ENCODE measurements at places on chromosomes 1 and 21. TPM values are rescaled to one million over a fixed set of nuclear protein-coding genes. Genes with fewer than 3 reads are reported as not detected.

DNA sequence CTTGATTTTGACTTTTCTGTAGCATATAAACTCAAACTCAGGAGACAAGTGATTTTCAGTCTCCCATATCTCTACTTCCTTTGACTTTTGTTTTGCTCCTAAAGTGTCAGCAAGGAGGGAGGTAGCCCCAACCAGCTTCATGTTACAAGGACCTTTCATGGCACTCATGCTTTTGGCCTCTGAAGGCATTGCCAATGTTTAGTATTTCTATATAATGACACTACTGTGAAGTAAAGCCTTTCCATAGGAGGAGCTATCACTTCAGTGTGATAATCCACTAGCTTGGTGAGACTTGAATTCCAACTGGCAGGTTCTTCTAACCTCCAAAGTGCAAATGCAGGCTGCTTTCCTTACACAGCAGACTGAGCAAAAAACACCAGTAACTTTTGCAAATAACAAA, 14.4 kb downstream of the COLGALT2 start:
- no peak for DNase-seq

DNA sequence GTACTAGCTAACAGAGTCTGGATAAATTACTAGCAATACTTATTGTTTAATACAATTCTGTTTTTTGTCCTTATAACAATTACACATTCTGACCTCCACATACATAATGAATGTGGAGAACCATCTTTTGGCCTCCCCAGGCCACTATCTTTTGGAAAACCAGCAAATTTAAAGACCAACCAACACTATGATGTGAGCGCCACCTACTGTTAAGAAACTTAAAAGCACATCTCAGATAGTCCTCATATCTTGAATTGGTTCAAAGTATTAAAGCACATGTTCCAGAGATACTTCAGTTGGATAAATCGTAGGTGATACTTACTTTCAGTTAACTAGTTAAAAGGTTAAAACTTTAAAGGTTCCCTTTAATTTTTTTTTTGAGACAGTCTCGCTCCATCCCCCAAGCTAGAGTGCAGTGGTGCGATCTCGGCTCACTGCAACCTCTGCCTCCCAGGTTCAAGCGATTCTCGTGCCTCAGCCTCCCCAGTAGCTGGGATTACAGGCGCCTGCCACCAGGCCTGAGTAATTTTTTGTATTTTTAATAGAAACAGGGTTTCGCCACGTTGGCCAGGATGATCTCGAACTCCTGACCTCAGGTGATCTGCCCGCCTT, 29.3 kb upstream of the USP1 start:
- peak; percentile 51 for DNase-seq

DNA sequence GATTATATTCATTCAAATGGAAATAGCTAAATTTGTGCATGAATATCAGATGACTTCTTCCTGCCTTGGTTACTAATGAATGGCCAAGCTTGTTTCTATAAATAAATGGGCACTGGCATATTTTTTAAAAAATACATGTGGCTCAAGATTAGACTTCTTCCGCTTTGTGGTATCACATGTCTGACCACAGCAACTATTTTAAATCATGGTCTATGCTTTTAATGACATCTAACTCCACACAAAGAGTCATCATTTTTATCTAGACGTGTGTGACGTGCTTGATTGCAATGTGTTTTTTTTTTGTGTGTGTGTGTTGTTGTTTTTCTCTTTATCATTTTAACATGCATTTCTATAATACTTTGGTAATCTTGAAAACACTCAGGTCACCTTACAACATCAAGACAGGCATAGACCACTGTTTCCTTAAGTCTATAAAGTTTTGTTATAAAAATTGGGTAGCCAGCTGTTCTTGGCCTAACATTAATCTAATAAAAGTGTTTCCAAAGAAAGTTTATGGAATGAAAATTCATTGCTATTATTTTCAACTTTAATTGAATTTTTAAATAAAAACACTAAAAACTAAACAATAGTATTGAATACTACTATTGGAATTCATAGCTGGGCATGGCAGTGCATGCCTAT, 29.5 kb downstream of the RGS1 start:
- DNase-seq: peak; percentile 87

GRCh38 chr1:59506952-59507351, 210.1 kb downstream of the FGGY start:
- peak; percentile 57 for DNase-seq

DNA sequence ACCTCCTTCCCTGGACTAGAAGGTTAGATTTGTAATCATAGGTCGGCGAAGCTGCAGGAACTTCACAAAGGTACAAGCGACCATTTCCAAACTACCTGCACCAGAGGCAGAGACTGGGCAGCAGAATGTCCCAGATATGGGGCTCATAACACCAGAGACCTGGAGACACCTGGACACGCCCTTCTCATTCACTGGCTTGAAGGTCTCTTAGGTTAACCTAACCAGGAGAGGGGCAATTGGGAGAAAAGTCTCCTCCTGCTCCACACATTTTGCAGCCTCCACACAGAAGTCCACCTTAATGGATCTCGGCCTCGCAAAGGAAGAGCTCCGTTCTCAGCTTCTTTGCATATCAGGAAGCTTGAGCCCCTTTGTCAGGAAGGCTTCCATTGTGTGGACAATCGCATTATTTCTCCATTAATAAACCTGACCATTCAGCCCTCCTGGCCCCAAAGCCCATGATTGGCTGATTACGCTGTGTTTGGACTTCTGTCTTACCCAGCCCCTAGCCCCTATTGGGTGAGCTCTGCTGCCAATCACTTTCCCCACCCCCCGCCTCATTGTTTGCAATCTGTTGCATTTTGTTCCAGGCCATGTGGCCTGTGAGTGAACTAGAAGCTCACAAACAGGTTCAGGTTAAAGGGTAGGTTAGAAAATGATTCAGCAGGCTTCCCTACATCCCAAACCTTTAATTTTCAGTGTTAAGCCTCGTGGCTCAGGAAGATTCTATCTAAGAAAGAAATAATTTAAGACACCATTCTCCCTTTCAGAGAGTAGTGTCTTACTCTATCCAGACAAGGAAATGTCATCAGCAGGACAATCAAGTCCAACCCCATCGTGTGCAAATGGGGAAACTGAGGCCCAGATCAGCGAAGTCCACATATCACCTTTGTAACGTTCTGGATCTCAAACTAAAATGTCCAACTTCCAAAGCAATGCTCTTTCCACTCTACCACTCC, 2.8 kb downstream of the MYCL start:
- peak; percentile 57 for DNase-seq

DNA sequence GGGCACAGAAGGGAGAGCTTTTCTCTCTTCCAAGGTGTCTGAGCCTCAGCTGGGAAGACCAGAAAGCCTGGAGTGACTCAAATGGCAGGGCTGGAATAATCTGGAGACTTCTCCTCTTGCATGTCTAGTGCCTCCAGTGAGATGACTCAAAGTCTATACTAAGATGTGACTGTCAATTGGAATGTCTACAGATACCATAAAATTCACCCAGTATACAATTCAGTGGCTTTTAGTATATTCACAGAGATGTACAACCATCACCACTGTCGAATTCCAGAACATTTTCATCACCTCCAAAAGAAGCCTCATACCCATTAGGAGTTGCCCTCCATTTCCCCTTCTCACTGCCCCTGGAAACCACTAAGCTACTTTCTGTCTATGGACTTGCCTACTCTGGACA, 47.9 kb upstream of the CNN3 start:
- peak; percentile 93 for DNase-seq

DNA sequence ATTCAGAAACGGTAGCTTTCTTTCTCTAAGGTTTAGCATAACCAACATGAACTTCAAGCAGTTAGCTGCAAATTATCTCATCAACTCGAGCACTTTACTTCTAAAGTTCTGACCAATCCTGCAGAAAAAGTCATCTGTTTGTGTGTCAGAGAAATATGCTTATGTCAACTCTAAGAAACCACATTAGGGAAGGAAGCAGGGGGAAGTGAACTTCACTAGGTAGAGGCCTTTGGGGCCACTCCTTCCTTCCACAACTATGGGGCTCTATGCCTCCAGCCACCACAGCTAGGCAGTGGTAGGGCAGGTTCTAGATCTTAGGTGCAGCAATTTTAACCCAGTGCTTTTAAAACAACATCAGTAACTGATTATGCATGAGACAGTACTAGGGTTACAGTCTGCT, 375.9 kb downstream of the DSCAM start:
- no peak for DNase-seq

DNA sequence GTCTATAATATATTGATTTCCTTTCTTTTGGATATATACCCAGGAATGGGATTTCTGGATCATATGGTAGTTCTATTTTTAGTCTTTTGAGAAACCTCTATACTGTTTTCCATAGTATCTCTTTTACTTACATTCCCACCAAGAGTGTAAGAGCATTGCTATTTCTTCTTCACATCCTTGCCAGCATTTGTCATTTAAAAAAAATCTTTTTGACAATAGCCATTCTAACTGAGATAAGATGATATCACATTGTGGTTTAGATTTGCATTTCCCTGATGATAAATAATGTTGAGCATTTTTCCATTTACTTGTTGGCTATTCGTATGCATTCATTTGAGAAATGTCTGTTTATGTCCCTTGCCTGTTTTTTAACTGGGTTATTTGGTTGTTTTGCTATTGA, 467.4 kb downstream of the COL11A1 start:
- no peak for DNase-seq

DNA sequence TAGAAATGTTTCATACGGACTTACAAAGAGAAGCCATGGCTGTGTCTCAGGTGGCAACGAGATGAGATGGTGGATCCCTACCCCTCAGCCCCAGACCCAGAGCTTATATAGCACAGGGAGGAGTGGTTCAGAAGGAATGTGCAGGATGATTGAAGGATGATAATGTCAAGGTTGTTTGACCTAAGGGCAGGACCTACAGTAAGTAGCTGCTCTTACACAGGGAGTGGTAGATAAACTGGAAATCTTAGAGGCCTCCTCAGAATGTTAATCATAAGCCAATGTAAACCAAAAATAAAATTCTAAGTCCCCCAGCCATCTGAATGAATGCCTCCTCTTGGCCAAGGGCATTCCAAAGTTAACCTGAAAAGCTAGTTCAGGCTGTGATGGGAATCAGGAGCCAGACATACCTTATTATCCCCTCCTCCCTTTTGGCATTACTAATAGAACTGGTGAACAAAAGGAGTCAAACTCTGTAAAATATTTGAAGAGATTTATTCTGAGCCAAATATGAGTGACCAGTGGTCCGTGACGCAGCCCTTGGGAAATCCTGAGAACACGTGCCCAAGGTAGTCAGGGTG, 45.8 kb upstream of the PDE9A start:
- no peak for DNase-seq

- no peak for DNase-seq
Observed at GRCh38 chr1:3821004-3821403, 24.7 kb upstream of the LRRC47 start.

WNT2B gene
- under 0.01 TPM for total RNA-seq

DYNLT5 gene
- not detected for total RNA-seq

PRR9 gene
- not detected for total RNA-seq

KDF1 gene
- total RNA-seq: not detected

WNT4 gene
- not detected for total RNA-seq
